GM10248 (cell line): ENCODE measurements at places on chromosomes 4 and X.

GRCh38 chrX:69987691-69988090, 62.0 kb downstream of the AWAT2 start:
- no peak for DNase-seq

DNA sequence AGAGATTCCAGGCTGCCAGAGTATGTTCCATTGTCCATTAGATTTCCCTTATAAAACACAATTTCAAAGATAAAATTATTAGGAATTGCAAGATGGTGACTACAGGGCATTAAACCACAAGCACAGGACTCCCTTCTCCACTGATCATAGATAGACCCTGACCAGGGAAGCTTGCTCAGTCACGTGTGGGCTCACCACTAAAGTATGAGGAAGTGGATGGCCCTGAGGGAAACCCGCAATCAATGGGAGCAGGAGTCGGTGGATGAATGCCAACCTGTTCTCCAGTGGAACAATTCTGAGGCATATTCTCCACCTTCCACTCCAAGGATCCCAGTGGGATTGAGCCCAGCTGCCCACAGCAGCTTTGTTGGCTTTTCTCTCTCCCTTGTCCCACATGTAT, 515.7 kb downstream of the BCOR start:
- DNase-seq: no peak

DNA sequence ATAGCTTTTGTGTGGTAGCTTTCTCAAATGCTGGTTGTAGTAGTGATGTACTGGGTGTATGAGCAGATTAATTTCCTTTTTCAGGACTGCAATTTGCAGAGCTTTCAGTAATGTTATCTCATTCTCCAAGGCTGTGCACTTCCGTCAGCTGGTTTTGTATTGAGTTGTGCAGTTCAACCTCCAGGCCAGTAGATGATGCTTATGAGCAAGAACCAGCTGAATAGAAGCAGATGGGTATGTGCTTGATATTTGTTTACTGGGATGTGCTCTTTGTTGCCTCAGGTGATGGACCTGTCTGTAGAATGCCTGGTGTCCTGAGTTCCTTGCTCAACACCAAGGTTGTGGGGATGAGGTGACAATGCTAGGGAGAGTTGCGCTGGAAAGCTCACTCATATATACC, 462.8 kb downstream of the PCDH18 start:
- DNase-seq: no peak

DNA sequence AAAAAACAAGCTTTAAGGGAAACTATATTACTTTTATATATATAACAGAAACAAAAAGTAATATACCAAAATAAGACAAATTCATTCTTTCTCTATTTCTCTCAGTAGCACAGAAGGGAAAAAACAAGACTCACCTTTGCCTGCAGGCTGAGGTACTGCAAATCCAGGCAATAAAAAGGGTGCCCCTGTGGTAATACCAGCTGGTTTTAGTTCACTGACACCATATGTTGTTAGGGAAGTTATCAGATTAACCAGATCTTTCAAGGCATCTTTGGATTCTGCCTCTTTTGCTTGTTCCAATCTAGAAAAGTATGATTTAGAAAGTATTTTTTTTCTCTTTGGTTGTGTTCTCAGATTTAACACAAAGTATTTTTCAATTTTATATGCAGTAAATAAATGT, 139.8 kb downstream of the WDFY3 start:
- no peak for DNase-seq

GRCh38 chr4:40881851-40882250, 132.1 kb downstream of the NSUN7 start:
- no peak for DNase-seq

GRCh38 chrX:71292669-71293365, 8.7 kb upstream of the ITGB1BP2 start:
- DNase-seq: no peak

- no peak for DNase-seq
Observed at GRCh38 chr4:72118017-72118416, 86.2 kb downstream of the NPFFR2 start.

GRCh38 chr4:153266988-153267387, 62.7 kb downstream of the TRIM2 start:
- no peak for DNase-seq
